ENCODE measurements at places on chromosomes 12 and 14.

- no peak for DNase-seq
These were observed 5.9 kb upstream of the PPFIBP1 start for GRCh38 chr12:27517961-27518665.

GRCh38 chr14:102063109-102063807 lies 23.6 kb downstream of the HSP90AA1 start:
- peak; percentile 18 for DNase-seq

DNA sequence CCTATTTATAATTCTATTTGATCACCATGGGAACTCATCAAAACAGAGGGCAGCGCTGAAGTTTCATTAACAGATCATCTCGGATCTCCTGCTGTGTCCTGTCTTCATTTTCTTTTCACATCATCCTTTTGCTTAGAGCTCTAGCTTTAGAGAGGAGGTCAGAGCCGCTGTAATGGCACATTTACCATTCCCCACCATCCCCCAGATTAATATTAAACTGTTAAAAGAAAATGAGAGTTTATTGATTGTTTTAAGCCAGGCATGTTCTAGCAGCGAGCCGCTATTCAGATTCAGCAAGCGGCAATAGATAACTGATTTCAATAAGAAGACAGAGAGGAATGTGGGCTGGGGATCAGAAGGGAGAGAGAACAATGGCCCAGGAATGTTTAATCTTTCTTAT lies 308.8 kb downstream of the EGLN3 start:
- DNase-seq = no peak

- DNase-seq = no peak
These were observed 4.2 kb downstream of the RFX4 start for GRCh38 chr12:106586803-106587684.

DNA sequence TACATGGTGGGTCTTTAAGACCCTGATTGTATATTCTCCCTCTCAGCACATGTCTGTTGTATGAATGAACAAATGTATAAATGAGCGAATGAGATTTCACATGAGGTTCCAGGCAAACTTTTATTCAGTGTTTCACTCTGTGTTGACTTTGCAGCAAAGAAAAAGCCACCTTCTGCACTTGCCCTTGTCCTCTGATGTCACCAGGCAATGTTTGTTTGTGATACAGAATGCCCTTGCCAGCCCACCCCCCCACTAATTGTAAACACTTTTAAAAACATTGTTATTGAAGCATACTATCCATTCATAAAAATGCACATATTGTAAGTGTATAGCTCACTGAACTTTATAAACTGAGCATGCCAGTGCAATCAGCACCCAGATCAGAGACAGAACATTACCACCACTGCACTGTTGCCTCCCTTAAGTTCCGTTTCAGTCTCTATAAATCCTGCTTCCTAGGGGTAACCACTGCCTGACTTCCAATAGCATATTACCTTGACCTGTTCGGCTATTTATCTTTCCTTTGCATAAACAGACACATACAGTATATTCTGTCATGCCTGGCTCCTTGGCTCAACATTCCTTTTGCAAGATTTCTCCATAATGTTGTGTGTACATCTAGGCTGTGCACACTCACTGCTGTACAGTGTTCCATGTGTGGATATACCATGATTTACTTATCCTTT lies 11.3 kb upstream of the LTA4H start:
- no peak for DNase-seq

- DNase-seq = no peak
These were observed 169.5 kb upstream of the NTF3 start for GRCh38 chr12:5262450-5262849.

- DNase-seq = no peak
These were observed 74.3 kb upstream of the ST8SIA1 start for GRCh38 chr12:22408610-22409376.

DNA sequence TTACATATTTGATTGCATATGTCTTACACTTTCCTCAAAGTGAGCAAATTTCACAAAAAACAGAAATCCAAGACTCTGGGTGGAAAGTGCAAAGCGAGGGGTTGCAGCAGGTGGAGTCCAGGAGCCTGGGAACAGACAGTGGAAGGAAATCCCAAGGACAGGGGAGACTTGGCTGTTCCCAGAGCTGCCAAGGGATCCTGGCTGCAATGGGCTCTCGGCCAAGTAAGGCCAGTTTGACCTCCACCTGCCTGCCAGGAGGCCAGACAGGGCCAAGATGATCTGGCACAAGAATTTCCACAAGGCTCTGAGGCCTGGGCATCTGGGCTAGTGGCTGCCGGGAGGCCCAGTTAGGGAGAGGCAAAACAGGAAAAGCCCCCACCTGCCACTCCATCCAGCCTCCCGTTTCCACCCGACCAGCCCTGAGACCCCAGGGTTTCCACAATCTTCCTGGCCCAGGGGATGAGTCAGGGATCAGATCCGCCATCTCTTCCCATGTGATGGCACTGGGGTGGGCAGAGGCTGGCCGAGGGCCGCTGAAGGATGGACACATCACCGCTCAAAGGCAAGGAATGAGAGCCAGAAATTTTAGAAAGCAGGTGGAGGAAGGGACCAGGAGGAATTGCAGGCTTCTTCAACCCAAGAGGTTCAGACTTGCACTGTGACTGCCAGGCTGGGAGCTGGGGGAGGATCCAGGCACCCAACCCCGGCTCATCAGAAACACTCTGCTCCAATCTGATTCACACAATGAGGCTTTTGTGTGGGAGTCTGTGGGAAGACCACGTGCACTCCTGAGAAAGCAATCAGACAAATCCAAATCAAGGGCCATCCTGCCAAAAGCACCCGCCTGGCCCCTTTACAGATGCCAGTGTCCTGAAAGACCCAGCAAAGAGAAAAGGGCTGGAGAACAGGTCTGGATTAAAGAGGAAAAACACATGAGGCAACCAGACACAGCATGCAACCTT lies 16.3 kb downstream of the SCARB1 start:
- no peak for DNase-seq

- DNase-seq = no peak
These were observed 22.3 kb downstream of the MNAT1 start for GRCh38 chr14:60756847-60757246.

DNA sequence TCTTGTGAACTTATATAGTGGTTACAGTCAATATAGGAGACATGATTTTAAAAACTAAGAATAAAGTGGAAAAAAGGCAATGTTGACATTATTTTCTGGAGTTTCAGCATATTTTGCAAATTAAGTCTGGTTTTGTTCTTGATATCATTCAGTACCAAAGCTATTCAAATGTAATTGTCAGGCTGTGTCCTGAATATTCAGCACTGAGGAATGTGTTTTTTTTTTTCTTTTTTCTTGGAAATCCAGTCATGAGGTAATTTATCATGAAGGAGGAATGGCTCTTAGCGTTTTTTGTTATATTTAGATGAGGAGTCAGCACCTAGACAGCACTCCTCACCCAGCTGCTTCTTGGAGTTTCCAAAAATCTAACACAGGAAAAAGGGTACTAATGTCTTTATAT lies 225.5 kb downstream of the CCDC91 start:
- no peak for DNase-seq

DNA sequence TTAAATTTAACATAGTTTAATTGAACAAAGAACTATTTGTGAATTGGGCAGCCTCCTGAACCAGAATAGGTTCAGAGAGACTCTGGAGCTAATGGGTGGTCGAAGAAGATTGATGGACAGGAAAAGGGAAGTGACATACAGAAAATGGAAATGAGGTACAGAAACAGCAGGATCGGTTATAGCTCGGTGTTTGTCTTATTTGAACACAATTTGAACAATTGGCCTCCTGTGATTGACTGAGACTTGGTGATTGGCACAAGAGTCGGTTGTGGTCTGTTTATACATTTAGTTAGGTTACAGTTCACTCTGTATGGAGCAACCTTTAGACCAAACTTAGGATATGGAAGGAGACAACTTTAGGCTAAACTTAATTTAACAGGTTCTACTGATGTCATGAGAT lies 18.4 kb upstream of the CFL2 start:
- DNase-seq = no peak
